Right atrium auricular region (tissue), 2 donors: ENCODE measurements at places on chromosomes 16 and 17. TPM values are rescaled to one million over a fixed set of nuclear protein-coding genes. Genes with fewer than 3 reads are reported as not detected.

DNA sequence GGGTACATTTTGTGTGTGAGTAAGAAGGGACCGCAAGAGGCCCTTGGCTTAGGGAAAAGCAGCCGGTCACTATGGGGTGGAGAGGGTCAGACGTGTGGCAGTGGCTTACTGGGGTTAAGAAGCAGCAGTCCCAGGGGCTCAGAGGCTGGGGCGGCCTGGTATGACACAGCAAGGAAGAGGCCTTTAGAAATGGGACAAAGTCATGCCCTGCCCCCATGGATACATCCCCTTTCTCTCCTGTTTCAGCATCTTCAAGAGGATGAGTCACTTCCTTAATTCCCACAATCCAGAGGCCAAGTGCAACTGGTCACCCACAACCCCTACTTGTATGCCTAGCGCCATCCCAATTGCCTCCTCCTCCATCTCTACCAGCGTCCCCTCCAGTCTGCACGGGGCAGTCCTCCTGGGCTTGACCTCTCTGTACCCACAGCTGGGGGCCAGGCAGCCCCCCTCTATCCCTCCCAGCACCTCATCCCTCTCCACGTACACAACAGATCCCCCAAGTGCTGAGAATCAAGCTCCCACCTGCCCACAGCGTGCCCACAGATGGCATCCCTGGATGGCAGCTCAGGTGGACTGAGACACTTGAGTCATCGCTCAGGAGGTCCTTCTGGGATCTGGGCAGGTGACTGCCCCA lies 6.9 kb upstream of the EFTUD2 start:
- no peak overlapping the region for H3K27ac ChIP-seq
- H3K36me3 ChIP-seq = no peaks in the 10 kb centered on the region
- DNase-seq = no peak
- H3K4me1 ChIP-seq = peaks cover 6% of the 10 kb centered on the region
- no peaks in the 10 kb centered on the region for H3K27me3 ChIP-seq
- no peak overlapping the region for H3K4me3 ChIP-seq

DNA sequence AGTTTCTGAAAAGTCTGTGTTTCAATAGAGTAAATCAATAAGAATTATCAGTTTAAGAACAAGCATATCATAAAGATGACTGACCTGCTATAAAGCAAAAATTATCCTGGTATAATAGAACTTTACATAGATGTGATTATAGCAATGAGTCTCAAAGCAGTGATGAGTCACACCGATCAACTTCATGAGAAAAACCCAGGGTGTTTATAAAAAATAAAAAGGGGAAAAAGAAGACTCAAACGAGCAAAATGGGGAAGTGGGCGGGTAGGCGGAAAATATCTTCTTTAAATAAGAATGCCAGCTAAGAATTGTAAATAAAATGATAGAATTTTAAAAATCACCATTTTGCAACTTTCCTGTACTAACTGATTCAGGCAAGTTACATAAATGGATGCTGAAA lies 46.8 kb downstream of the BRIP1 start:
- no peaks in the 10 kb centered on the region for H3K36me3 ChIP-seq
- no peaks in the 10 kb centered on the region for H3K4me1 ChIP-seq
- no peaks in the 10 kb centered on the region for H3K27me3 ChIP-seq
- no peak overlapping the region for H3K27ac ChIP-seq
- no peak for DNase-seq

GRCh38 chr16:22232277-22233036 lies 26.4 kb downstream of the EEF2K start:
- H3K27ac ChIP-seq = peak overlapping the region; percentile 69
- no peak overlapping the region for H3K4me3 ChIP-seq
- DNase-seq = no peak
- H3K36me3 ChIP-seq = peaks cover 43% of the 10 kb centered on the region
- H3K27me3 ChIP-seq = no peaks in the 10 kb centered on the region

DNA sequence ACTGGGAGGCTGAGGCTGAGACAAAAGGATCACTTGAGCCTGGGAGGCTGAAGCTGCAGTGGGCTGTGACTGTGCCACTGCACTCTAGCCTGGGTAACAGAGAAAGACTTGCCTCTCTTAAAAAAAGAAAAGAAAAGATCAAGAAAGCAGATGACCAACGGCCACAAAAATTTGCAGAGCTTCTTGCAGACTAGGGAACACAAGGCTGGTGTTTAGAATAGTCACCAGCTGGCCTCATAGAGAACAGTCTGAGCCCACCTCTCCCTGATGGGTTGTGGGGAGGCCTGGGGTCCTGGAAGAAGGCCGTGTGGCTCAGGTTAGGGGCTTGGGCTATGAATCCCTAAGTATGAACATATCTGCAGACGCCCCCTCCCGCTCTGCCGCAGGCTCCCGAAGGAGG lies 73.7 kb upstream of the MED9 start:
- H3K4me3 ChIP-seq = no peak overlapping the region
- H3K27ac ChIP-seq = no peak overlapping the region
- no peaks in the 10 kb centered on the region for H3K36me3 ChIP-seq

GRCh38 chr17:50831471-50831928 lies 3.9 kb upstream of the WFIKKN2 start:
- DNase-seq = no peak
- H3K36me3 ChIP-seq = no peaks in the 10 kb centered on the region
- H3K4me1 ChIP-seq = peaks cover 11% of the 10 kb centered on the region
- H3K27me3 ChIP-seq = no peaks in the 10 kb centered on the region
- H3K27ac ChIP-seq = no peak overlapping the region

GRCh38 chr17:70115126-70115525 lies 40.1 kb downstream of the KCNJ16 start:
- H3K4me1 ChIP-seq = peaks cover 3% of the 10 kb centered on the region
- no peak overlapping the region for H3K27ac ChIP-seq
- H3K27me3 ChIP-seq = no peaks in the 10 kb centered on the region
- H3K4me3 ChIP-seq = no peak overlapping the region

- peaks cover 76% of the 10 kb centered on the region for H3K36me3 ChIP-seq
- no peak overlapping the region for H3K27ac ChIP-seq
- H3K4me3 ChIP-seq = no peak overlapping the region
- no peaks in the 10 kb centered on the region for H3K27me3 ChIP-seq
Measured at GRCh38 chr17:44878627-44879221, 20.5 kb downstream of the EFTUD2 start.

The ARL5C gene
- not detected for total RNA-seq

The PRSS27 gene
- 0.51 TPM for total RNA-seq

The TBC1D3E gene
- total RNA-seq = not detected
